Stimulated activated CD8-positive, alpha-beta memory T cell treated with anti-CD3 and anti-CD28 coated beads, Interleukin-7, amount 100 ng/mL, for 48 hours (primary cell): ENCODE measurements at places on chromosomes 4 and X.

GRCh38 chr4:55553441-55554201 is 6.9 kb upstream of the CLOCK start:
- no peak for DNase-seq

GRCh38 chrX:123881330-123881729 is 21.5 kb downstream of the XIAP start:
- DNase-seq, result no peak

GRCh38 chr4:39133623-39134022 is 48.7 kb upstream of the WDR19 start:
- no peak for DNase-seq

- no peak for DNase-seq
Observed at GRCh38 chr4:31283679-31284078, 563.5 kb downstream of the PCDH7 start.

DNA sequence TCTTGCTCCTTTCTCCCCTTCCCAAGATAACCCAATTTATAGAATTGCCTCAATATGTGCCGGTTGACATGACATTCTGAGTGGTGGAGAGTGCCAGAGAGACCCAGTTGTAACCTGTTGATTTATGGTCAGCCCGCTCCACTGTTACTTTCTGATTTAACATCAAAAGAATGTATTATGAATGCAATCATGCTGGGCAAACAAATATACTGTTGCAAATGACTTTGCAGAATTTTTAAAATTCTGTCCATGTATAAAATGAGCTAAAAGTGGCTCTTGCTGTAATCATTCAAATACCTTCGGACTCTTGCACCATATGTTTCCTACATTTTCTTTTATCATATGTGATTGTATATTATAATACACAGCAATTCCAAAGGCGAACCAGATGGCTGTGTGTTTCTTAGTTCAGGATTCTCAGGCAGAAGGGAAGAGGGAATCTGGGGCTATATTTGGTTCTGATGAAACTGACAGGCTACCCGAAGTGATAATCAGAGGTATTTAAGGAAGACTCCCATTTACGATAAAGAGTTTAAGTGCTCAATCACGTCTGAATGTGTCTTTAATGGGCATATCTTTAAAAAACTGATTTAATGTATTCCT is 131.7 kb downstream of the CLCN4 start:
- DNase-seq, result no peak

DNA sequence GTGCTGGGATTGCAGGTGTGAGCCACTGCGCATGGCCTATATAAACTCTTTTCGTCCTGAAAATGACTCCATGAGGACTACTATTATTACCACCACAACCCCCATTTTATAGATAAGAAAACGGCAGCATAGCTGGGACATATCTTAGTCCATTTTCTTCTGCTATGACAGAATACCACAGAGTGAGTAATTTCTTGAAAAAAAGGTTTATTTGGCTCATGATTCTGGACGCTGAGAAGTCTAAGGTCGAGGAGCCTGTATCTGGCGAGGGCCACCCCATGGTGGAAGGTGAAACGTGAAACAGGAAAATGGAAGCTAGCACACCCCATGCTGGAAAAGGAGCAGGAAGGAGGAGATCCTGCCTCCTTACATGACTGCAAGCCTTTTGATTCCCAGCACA is 68.9 kb downstream of the SMIM20 start:
- DNase-seq, result no peak
